Omental fat pad (tissue), 4 donors: ENCODE measurements at places on chromosomes 3 and 15. TPM values are rescaled to one million over a fixed set of nuclear protein-coding genes. Genes with fewer than 3 reads are reported as not detected.

GRCh38 chr15:56719774-56720555 lies 13.3 kb downstream of the ZNF280D start:
- no peak for DNase-seq

ALPK3 gene
- 4.5 TPM for total RNA-seq

DNA sequence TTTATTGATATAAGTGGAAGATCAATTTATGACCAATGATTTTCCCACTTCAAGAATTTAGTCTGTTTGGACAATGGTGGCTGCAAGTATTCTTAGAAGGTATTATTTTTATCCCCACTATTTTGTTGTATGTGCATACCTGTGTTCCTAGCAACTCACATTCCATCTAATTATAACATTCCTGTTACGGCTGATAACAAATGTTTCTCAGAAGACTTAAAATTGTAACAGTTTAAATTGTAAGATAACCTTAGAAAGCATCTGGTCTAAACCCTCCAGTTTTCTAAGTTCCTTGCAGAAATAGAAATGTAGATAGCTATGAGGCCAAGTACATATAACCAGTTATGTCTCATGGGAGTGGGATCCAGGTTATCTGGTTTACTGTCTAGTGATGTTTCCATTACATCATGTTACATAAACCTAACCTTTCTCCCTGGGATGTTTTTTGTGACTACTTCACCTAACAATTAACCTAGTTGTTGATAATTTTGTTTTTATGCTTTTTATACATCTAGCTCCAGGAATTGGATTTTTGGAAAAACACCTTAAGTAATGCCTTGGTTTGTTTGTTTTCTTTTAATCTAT lies 11.1 kb upstream of the MFN1 start:
- DNase-seq, result no peak

PCBP4 gene
- 23.5 TPM for total RNA-seq

MOBP gene
- total RNA-seq, result not detected

GRCh38 chr15:75181780-75182179 lies 19.9 kb upstream of the C15orf39 start:
- no peak for DNase-seq

DNA sequence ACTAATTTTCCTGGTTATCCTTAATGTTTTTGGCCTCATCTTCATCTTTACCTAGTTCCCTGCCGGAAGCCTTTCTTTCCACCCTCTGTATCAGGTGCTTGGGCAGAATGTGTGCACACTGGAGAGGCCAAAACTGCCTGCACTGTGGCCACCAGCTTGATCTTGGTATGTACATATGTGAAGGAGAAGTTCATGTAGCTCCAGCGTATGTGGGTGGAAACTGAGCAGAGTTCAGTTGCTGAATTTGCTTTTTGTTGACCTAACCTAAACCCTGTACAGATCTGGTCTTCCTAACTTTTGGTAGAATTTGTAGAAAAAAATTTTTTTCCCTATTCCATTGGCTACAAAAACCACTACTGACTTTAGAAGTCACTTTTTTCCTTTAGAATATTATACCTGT lies 65.9 kb upstream of the IGSF10 start:
- no peak for DNase-seq

GP9 gene
- total RNA-seq, result not detected

- no peak for DNase-seq
Measured at GRCh38 chr3:184110316-184110725, 13.5 kb downstream of the HTR3E start.

DNA sequence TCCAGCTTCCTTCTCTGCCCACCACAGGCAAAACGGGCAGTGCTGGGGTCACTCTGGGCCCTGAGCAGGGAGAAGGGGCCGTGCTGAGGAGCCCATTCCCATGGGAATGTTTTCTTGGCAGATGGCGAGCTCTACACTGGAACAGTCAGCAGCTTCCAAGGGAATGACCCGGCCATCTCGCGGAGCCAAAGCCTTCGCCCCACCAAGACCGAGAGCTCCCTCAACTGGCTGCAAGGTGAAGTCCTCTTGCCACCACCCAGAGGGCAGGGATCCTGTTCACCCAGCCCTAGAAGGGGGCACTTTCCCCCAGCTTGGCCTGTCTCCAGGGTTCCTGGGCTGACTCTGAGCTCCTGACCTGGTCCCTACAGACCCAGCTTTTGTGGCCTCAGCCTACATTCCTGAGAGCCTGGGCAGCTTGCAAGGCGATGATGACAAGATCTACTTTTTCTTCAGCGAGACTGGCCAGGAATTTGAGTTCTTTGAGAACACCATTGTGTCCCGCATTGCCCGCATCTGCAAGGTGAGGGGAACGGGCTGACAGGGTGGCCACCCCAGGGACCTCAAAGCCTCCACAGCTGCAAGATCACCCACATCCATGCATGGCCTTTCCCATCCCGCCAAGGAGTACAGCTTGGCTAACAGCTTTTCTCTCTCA lies 12.4 kb downstream of the CIB1 start:
- no peak for DNase-seq

- DNase-seq, result no peak
Measured at GRCh38 chr15:66412220-66412619, 25.5 kb downstream of the MAP2K1 start.

DPPA4 gene
- total RNA-seq, result not detected

- DNase-seq, result no peak
Measured at GRCh38 chr3:46970391-46971091, 6.0 kb downstream of the CCDC12 start.

DNA sequence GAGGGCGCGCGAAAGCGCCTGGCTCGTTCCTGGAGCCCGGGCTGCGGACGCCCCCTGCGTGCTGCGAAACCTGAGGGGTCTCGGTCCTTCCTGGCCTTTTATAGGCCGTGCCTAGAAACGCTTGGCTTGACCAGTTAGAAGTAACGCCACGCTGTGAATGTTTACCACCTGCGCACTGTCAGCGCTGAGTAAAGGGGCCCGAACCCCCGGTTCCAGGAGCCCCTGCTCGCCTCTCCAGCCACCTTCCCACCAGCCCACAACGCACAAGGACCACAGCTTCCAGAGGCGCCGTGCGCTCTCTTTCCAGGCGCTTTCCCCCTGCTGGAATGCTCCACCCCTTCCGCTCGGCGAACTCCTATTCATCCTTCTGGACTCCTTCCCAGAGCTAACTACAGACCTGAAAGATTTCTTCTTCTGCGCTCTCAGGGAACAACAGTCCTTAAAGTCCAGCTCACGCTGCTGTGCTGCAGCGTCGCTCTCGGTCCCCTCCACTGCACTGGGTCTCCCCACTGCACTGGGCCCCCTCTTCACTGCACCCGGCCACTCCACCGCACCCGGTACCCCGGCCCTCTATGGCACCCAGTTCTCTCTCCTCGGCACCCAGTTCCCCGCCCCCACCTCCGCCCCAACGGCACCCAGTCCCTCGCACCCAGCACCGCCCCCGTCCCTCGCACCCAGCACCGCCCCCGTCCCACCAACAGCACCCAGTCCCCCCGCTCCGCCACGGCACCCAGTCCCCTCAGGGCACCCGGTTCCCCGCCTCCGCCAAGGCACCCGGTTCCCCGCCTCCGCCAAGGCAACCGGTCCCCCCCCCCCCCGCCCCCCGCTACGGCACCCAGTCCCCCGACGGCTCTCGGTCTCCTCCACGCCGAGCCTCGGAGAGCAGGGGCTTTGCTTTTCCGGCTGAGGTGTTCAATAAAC lies 69.8 kb downstream of the SQOR start:
- no peak for DNase-seq

DNA sequence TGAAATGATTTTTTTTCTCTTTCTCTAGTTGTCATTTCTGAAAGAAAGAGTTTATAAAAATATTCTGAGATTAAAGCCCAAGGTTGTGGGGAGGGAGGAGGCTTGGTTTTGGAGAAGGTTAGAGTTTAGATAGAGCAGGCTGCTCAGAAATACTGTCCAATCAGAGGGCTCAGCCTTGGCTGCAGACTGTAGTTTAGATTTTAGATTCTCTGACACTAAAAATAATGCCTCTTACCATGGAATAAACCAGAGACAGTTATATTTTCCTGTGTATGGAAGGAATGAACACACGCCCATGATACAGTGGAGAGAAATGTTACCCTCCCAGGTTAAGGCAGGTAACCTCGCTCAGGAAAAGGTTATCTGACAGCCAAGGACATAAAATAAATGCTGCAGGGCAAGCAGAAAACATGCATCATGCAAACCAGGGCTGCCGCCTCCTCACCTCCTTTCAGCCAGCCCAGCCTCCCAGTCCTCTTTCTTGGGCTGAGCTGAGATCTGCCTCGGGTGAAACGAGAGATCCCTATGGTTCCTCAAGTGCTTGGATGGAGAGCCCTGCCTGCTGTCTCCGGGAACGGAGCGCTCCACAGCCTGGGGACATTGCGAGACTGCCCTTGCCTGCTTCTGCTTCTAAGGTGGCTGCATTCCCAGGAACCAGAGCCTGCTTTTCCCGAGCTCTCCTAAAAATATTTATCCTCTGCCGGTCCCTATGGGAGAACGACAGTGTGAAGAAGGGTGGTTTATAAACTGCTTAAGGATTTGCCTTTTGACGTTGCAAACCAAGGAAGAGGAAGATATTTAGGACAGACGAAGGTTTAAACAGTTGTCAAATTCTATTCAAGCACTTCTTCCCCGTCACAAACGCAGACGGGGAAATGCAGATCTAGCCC lies 848 bp downstream of the NCEH1 start:
- no peak for DNase-seq

- no peak for DNase-seq
Measured at GRCh38 chr15:74549816-74550215, 8.8 kb downstream of the ARID3B start.

GRCh38 chr3:70550723-70551319 lies 238.4 kb upstream of the MDFIC2 start:
- peak; percentile 53 for DNase-seq

SEMA5B gene
- 0.16 TPM for total RNA-seq

ZNF774 gene
- 0.75 TPM for total RNA-seq

DNA sequence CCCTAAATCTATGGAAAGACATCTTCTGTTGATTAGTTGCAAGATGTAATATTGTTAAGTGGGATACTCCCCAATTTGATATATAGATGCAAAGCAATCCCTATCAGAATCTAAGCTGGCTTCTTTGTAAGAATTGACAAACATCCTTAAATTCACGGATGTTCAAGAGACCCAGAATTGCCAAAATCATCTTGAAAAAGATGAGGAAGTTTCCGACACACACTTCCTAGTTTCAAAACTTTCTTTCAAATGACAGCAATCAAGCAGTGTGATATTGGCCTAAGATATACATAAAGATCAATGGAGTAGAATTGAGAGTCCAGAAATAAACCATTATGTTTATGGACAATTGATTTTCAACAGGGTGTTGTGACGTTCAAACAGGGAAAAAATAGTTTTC lies 383.6 kb downstream of the LPP start:
- no peak for DNase-seq
